Stimulated activated CD8-positive, alpha-beta memory T cell treated with anti-CD3 and anti-CD28 coated beads, Interleukin-12 subunit alpha, Interleukin-12 subunit beta, amount 100 ng/mL, for 4 hours (primary cell): ENCODE measurements at places on chromosomes 4 and X.

GRCh38 chr4:185958094-185958747, 110.7 kb upstream of the TLR3 start:
- DNase-seq: no peak

GRCh38 chr4:159697322-159698283, 594.7 kb downstream of the RAPGEF2 start:
- no peak for DNase-seq

DNA sequence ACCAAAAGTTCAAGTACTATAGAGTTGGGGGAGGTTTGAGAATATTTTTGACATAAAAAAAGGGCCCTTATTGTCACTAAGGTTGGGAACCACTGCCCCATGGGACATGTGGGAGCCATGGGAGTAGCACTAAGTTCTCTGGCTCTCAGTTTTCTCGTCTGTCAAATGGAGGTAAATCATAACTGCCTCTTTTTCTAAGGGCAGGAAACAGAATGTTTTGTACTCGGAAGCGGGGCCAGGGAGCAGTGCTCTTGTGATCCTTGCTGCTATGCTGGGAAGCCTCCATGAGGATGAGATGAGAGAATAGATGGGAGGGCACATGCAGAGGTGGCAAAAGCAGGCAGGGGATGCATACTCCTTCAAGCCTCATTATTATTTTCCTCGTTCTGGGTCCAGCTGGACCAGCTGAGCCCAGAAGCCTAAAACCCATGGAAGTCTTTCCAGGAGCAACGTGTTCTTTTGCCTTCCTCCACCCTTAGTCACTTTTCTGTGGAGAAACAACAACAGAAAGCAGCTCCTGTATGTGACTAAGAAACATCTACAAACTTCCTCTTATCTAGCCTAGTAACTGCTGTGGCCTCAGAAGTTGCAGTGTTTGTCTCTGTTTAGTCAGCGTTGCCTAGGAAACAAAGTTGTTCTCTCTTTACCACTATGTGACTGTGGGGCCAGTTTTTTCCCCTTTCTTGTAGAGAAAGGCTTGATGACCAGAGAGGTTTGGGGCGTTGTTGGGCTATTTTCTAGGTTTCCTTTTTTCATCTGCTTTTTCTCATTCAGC, 64.8 kb downstream of the TSC22D3 start:
- no peak for DNase-seq

- DNase-seq: no peak
These were observed 2.2 kb downstream of the FAT4 start for GRCh38 chr4:125316791-125317524.
